NCI-H526 (cell line): ENCODE measurements at places on chromosomes 13 and 19.

GRCh38 chr19:48635263-48635965 is 1.8 kb downstream of the DBP start:
- no peak for DNase-seq

DNA sequence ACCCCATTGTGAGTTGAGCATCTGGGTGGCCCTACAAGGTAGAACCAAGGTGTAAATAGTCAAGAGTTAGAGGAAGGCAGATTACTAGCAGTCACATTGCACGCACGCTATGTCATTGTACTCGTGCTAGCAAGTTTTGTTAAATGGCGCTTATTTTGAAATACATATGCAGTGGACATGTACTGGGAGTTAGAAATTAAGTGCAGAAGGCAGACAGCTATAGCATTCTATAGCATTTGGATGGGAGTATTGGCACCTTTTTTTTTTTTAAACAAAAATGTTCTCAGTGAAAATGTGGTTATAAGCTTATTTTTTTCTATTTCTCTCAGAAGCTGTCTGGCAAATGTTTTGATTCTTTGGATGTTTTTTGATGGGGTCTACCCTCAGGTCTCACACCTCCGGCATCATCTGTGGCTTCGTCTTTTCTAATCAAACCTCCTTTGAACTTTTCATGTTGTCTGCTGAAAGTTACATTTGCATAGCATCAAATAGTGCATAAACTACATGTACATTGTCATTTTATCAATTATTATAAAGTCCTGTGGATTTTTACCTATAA is 68.1 kb downstream of the ARHGEF7 start:
- no peak for DNase-seq

- DNase-seq: no peak
Observed at GRCh38 chr13:27341616-27342015, 71.0 kb downstream of the RASL11A start.

DNA sequence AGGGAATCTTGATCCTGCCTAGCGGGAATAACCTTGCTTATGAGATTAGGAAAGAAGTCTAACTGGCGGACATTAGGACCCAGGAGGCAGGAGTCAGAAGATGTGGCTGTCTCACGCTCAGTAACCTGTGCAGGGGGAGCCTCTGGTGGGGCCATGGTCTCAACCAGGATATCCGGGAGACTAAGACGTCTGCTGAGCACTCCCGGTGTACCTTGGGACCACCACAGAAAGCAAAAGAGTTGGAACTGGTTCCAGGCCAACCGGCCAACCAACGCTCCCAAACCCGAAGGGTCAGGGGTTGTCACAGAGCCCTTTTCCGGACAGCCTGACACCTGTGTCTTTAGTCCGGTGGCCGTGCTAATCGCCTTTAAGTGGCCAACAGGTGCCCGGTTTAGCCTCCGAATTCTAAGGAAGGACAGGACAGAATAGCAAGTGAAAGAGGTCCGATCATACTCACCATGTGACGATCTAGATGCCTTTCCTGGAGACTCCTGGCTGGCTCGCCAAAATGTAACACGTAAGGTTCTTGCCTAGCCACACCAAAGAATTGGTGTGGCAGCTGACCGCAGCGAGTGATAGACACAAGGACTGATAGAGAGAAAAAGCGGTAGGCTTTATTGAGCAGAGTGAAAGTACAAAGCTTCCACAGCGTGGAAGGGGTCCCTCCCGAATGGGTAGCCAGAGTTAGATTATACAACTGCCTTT is 103.9 kb upstream of the DIAPH3 start:
- DNase-seq: peak; percentile 75
